ENCODE measurements at places on chromosomes 5 and 9.
A peak's percentile ranks its signal among the peaks of the same experiment; 100 is the strongest.

- DNase-seq: no peak
Measured at GRCh38 chr5:102855681-102856388, 100.7 kb downstream of the PAM start.

- DNase-seq: no peak
Measured at GRCh38 chr9:132745756-132746709, 75.8 kb downstream of the GTF3C4 start.

DNA sequence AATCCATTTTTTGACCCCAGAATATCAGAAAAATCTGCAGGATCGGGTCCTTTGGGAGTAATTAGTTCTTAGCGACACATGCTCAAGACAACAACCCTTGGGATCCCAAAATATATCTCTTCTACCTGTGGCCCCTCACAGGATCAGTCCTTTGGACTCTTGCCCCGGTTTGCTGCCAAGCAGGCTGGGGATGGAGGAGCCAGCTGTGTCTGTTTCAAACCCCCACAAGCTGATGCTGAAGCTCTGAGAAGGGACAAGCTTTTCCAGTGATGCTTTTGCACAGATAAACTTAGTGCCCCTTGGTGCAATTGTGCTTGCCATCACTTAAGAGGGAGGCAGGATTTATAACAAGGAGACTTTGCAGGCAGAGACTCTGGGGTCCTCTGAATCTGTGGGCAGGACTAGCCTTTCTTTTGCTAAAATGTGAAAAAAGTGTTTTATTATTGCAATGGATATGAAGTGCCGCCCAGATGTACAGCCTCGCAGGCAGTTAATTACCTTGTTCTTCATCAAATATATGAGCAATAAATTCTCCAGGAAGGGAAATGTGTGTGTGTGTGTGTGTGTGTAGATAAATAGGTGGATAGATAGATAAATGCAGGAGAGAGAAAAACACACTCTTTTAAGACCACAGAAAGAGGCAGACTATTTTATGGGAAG lies 9.6 kb upstream of the LHX2 start:
- DNase-seq: no peak

DNA sequence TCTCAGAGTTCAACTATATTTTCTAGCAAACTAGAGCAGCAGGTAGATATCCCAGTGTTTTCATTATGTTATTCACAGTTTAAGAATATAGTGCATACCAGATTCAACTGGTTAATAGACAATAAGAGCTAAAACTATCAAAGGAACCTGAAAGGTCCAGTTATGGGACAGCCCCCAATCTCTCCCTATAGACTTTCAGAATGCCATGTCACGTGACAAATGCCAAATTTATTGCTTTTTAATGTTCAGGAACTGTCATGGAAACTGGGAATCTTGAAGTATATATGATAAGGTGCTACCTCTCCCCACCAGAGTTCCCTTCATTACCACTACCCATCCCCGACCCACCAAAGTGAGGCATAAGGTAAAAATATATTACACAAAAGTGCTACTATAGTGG lies 629.0 kb upstream of the SEMA6A start:
- no peak for DNase-seq

DNA sequence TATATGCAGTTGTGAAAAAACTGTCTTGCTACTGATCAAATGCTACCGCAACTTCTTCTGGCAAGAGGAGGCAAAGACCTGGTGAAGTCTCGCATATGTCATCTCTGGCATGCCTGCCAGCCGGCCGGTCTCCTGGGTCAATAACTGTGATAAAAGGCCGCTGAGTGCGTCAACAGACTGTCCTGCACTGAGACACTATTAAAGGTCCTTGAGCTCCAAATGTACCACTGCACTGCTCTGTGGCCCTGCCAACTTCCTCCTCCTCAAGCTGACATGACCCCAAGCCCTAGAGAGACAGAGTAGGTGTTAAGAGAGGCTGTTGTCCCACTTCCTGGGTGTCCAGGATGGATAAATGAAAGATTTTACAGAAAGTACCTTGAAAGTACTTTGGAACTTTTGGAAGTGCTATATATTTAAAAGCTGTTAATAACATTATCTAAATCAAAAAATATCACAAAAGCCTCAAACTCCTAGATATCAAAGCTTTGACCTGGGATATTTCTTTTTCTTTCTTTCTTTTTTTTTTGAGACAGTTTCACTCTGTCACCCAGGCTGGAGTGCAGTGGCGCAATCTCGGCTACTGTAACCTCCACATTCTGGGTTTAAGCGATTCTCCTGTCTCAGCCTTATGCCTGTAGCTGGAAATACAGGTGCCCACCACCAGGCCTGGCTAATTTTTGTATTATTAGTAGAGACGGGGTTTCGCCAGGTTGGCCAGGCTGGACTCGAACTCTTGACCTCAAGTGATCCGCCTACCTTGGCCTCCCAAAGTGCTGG lies 31.5 kb downstream of the RAPGEF1 start:
- no peak for DNase-seq

DNA sequence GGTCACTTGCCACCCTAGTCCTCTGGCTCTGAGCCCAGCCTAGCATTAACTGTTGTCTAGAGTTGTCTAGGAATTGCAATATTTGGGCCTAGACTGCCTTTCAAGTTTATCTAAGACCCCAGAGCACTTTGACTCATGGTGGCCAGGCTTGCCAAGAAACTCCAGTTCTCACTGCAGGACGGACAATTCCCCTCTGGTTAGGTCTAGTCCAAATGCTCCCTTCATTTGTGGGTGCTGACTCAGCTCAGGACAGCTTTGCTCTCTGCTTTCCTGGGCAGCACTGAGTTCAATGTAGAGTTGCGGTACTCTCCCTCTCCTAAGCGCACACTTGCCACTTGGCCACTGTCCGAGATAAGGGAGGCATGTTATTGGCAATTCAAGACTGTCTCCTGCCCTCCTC lies 619.4 kb downstream of the TLE1 start:
- DNase-seq: no peak

DNA sequence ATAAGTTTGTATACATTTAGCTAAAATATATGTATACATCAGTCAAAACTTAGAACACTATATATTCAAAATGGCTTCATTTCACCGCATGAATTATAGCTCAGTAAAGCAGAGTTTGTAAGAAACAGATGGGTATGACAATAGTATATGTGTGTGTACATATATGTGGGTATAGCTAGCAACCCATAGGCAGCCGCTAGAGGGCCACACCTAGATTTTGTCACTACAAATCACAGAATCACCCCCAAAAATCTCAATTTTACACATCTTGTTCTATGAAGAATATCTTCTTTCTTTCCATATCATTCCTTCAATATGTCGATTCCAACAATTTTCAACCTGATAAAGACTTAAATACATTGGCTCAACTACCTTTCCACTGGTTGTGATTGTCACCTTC lies 357.8 kb upstream of the CCNG1 start:
- no peak for DNase-seq

GRCh38 chr9:18485714-18486113 lies 11.8 kb downstream of the ADAMTSL1 start:
- DNase-seq: no peak

DNA sequence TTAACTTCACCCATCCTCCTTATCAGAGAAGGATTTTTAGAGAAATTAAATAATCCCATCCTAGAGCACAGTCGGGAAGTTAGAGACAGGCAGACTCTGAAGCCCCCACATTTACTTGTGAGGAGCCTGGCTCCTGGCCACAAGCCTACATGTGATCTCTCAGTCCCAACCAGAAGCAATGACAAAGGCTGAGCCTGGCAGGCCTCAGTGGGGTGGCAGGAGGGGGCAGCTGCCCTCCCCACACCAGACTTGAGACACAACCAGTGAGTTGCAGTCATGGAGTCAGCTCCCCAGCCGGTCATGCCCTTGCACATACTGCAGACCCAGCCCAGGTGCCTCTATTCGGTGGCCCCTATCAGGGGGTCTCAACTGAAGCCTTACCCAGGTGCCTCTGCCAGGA lies 11.0 kb downstream of the NAIF1 start:
- DNase-seq: no peak

DNA sequence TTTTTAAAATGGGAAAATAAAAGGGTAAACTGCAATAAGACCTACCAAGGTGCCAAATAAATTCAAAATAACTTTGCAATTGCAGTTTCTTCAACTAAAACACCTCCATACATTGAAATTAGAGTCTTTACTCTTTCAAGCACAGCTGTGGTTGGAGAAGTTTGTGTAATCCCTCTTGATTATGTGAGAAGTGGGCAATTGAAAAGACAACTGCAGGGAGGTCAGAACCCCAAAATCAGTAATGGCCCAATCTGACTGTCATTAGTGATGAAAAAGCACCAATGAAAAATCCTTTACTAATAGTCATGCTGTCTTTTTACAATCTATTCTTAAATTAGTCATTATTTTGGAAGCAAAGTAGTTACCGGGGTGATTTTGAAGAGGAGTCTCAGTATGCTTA lies 116.7 kb upstream of the RGMB start:
- no peak for DNase-seq

- no peak for DNase-seq
Measured at GRCh38 chr9:31604531-31604930, 779.9 kb upstream of the ACO1 start.

- DNase-seq: no peak
Measured at GRCh38 chr5:40121236-40121635, 558.5 kb upstream of the PTGER4 start.

GRCh38 chr9:7907551-7908337 lies 108.2 kb upstream of the DMAC1 start:
- no peak for DNase-seq

GRCh38 chr5:124492444-124493224 lies 253.8 kb downstream of the ZNF608 start:
- no peak for DNase-seq

- DNase-seq: no peak
Measured at GRCh38 chr5:150787656-150788055, 9.1 kb downstream of the SMIM3 start.

DNA sequence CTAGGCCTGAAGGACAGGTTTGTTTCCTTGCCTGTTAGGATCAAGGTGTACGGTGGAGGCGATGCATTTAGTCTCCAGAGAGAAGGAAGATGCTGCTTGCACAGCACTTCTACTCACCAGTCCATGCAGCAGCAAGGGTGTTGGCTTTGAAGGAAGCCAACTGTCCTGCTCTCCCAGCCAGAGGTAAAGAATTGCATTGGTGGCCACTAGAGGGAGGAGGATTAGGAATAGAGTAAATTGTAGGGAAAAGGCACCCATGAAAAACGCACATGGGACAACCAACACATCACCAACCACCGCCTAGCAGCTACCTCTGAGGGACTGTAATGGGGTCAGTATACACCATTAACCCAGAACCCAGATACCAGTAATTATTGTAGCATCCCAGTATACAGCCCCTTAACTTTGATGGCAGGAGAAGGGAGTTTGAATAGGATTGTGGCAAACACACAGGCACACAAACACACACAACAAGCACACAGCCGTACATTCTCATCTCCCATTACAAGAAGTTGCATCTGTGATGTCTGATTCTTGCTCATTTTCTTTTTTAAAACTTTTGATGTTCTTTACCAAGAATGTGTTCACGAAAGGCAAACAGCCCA lies 267.7 kb downstream of the ADAMTS6 start:
- no peak for DNase-seq

- peak; percentile 12 for DNase-seq
Measured at GRCh38 chr5:115544043-115544435, 536 bp downstream of the FEM1C start.

- DNase-seq: no peak
Measured at GRCh38 chr5:142857405-142857804, 87.2 kb downstream of the ARHGAP26 start.

DNA sequence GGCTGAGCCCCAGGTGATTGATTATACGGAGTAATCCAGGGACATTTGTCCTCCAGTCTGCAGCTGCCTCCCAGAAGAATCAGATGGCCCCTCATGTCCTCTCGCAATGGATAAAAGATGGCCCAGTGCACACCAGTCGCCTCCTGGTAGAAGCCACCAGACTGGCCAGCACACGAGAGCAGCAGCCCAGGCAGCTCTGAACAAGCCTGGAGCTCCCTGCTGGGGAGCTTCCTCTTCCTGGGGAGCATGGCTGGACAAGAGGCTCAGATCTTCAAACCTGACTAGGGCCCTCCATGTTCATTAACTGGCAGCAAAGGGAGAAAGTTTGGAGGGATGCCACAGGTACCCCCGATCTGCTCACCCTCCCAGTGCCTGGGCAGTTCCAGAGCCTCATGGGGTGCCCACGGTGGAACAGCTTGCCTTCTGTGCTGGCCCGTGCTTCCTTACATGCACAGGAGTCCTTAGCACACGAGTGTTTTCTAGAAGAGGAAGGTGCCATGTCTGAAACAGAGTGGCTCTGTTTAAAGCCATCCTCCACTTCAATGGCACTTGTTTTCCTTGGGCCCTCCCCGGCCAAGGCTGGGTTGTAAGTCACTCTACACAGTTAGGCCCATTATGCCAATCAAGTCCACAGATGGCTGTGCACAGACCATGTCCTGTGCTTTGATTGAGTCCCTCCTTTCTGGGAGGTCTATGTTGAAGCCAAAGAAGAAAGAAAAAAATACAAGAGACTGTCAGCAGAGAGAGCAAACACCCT lies 75.6 kb downstream of the PRRT1B start:
- DNase-seq: no peak

GRCh38 chr9:90009447-90009846 lies 404.6 kb downstream of the GADD45G start:
- no peak for DNase-seq

DNA sequence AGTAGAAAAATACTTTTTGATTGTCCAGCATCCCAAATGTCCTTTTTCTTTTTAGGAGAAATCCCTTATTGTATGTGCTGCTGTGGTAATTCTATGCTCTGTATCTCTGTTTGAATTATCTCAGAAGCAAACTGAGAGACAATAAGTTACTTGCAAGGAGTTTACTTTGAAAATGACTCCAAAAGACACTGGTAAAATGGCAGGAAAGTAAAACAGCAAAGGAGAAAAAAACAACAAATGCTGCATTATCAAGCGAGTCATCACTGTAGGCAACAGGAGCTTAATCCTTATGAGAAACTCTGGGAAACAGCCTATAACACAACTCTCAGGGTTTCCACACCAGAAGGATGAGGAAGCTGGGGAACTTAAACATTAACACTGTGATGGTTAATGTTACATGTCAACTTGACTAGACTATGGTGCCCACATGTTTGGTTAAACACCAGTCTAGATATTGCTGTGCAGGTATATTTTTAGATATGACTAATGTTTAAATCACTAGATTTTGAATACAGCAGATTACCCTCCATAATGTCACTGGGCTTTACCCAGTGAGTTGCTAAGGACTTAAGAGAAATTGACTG lies 92.6 kb upstream of the GAS1 start:
- no peak for DNase-seq

DNA sequence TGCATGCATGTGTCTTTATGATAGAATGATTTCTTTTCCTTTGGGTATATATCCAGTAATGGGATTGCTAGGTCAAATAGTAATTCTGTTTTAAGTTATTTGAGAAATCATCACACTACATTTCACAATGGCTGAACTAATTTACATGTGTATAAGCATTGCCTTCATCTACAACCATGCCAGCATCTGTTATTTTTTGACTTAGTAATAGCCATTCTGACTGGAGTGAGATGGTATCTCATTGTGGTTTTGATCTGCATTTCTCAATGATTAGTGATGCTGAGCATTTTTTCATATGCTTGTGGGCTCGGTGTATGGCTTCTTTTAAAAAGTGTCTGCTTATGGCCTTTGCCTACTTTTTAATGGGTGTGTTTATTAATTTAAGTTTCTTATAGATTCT lies 102.3 kb upstream of the CCDC112 start:
- no peak for DNase-seq

Measured in activated naive CD8-positive, alpha-beta T cell treated with anti-CD3 and anti-CD28 coated beads, Interleukin-2, amount 50 U/mL, for 16 hours (primary cell).